ENCODE measurements at places on chromosomes 11 and 22.

DNA sequence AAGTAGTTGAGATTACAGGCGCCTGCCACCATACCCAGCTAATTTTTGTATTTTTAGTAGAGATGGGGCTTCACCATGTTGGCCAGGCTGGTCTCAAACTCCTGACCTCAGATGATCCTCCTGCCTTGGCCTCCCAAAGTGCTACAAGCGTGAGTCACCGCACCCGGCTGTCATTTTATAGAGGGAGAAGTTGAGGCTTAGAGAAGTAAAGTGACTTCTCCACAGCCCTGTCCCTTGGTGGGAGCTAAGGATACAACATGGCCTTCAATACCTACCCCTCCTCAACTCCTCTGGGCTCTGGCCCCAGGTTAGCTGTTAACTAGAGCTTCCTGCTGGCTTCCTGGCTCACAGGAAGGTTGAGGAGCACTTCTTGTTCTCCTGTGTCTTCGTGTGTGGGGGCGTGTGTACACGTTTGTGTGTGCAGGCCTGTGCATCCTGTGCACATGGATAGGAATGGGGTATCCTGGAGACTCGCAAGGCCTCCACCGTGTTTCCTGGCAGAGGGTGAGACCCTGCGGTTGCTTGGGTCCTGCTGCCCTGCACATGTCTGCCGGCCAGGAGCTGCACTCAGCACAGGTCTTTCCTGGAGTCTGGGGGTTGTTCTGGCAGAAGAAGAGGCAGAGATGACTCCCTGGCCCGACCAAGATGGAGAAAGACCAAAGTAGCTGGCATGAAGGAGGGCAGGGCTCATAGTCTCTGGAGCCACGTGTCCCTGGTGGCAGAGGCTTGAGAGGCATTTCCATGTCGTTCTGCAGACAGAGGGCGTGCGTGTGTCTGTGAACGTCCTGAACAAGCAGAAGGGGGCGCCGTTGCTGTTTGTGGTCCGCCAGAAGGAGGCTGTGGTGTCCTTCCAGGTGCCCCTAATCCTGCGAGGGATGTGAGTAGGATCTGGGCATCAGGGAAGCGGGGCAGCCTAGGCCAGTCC lies 2.4 kb downstream of the SIDT2 start:
- DNase-seq: peak; percentile 91

- DNase-seq: peak; percentile 45
These were observed 64.3 kb upstream of the ZC3H12C start for GRCh38 chr11:110028921-110029320.

DNA sequence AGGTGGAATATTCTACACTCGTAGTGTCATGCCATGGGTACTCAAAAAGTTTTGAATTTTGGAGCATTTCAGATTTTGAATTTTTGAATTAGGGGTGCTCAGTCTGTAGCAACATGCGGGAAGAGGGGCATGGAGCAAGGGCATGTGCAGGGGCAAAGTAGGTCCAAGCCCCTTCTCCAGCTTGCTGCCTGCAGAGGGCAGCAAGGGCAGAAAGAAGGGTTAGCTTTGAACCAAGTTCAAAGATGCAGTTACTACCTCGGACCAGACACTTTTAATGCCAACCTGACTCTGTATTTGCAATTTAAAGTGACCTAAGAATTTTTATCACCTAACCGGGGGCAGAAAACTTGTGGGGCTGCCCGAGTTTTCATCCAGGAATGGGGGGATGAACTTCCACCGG lies 68.2 kb downstream of the CD82 start:
- DNase-seq: no peak

- peak; percentile 58 for DNase-seq
These were observed 6.1 kb upstream of the STIM1 start for GRCh38 chr11:3849297-3849874.

GRCh38 chr11:67572747-67573419 lies 10.7 kb upstream of the GSTP1 start:
- peak; percentile 73 for DNase-seq

DNA sequence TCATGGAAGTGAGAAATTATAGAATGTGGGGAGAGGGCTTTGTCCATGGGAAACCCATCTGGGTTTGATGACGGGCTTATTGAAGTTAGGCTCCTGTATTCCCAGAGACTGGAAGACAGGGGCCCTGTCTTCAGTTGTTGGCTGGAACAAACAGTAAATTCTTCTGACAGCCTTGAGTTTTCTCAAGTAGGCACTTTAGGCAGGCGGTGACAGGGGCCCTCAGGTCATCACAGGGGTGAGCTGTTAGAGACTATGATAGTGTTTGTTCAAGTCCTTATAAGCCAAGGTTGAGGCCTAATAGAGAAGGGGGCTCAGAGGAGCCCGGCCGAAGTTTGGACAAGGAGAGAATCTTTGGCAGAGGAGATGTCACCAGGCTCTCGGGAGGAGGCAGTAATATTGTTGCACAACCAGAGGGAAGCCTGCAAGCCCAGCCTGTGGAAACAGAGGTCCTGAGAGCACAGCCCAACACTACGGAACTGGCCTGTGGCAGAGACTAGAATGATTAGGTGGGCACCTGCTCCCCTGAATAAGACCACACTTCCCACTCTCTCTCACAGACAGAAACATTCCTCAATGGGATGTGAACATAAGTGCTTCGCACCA lies 20.2 kb upstream of the IL17RA start:
- DNase-seq: no peak

GRCh38 chr11:64539239-64539638 lies 51.8 kb upstream of the SLC22A12 start:
- DNase-seq: no peak

GRCh38 chr22:23357053-23357452 lies 176.7 kb downstream of the BCR start:
- DNase-seq: no peak

GRCh38 chr11:47259232-47259977 lies 1.6 kb downstream of the NR1H3 start:
- DNase-seq: peak; percentile 33

DNA sequence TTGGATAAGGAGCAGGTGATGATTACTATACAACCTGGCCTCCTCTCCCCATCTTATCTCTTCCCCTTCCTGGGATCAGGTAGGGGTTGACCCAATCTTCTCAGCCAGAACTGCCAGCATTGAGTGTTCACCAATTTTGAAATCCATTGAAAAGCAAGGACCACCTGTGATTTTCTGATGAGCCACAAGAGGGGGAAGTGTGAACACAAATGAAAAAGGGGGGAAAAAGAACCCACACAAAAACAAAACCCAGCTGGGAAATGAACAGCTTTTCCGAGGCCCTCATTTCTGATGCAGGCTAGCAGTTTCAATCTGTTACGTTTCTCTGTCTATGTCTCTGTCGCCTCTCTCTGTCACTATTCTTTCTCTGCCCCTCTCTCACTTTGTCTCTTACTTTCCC lies 161.9 kb downstream of the INSC start:
- DNase-seq: peak; percentile 7

GRCh38 chr11:44752713-44753112 lies 26.0 kb downstream of the TSPAN18 start:
- no peak for DNase-seq

DNA sequence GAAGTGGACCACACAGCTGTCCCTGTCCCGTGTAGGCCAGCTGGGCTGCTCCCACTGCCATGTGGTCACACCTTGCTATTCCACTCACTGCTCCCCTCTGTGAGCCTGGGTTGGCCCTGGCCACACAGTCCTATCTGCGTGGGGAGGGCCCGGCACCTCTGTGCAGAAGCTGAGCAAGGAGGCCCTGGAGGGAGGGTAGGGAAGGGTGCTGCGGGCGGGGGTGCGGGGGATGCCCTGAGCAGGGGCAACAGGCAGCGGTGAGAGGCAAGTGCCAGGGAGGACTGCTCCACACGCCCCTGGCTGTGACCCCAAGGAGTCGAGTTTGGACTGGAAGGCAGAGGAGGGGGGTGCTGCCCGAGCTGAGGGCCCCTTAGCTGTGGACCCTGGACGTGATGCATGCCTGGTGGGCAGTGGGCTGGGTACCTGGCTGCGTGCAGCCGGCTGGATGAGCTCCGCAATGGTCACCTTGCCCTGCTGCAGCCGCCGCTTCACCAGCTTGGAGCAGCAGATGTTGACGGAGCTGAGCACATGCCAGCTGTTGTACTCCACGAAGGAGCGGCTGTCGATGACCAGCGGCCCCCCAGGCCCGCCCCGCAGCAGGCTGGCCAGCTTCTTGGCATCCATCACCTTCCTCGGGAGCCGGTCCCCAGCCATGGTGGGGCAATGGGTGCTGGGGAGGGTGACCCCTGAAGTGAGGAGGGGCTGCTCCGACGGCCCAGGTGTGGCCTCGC lies 6.7 kb downstream of the DUSP8 start:
- DNase-seq: no peak

DNA sequence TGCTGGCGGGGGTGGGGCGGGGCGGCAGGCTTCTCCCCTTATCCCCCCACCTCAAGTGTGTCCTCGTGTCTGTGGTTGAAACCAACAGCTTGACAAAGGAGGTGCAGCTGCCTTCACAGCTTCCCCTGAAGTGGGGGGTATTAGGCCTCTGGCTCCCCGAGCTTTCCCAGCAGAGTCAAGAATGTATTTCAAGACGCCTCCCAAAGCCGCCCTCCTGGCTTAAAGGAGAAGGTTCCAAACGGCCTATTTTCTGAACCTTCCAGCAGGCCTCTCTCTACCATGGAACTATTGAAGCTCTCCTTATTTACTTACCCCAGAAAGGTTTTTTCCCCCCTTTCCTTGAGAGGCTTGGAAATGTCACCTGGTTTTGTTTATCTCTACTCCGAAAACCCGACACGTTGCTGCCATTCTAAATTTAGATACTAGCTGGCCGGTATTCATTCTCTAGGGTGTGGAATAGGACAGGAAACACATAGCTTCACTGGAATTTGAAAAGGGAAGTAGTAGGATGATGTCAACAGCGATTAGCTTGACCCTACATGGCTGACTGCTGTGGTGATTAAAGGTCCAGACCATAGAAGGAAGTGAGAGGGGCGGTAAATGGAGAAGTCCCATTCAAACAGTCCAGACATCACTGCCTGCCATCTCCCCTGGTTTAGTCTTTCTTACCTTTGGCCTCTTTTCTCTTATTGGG lies 671 bp upstream of the PICALM start:
- DNase-seq: peak; percentile 76

GRCh38 chr11:13889552-13890249 lies 72.8 kb upstream of the SPON1 start:
- no peak for DNase-seq

DNA sequence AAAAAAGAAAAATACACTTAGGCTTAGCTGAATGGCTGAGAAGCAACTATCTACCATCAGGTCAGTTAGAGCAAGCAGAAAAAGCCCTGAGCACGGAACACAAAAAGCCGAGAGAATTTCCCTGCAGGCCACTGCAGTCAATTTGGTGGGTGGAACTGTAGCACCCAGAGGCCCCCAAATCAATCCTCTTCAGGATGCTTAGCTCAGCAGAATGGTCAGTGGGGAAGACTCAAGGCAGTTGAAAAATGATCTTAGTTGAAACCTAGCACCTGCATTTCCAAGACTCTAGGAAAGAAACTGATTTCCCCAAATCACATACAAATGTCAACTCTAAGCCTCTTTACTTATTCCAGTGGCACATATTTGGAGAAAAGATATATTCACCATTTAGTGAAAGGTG lies 327.4 kb upstream of the SYN3 start:
- DNase-seq: no peak

DNA sequence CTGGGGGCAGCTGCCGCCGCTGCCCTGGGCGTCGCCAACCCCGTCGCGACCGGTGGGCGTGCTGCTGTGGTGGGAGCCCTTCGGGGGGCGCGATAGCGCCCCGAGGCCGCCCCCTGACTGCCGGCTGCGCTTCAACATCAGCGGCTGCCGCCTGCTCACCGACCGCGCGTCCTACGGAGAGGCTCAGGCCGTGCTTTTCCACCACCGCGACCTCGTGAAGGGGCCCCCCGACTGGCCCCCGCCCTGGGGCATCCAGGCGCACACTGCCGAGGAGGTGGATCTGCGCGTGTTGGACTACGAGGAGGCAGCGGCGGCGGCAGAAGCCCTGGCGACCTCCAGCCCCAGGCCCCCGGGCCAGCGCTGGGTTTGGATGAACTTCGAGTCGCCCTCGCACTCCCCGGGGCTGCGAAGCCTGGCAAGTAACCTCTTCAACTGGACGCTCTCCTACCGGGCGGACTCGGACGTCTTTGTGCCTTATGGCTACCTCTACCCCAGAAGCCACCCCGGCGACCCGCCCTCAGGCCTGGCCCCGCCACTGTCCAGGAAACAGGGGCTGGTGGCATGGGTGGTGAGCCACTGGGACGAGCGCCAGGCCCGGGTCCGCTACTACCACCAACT lies 1.0 kb downstream of the FUT4 start:
- no peak for DNase-seq
